ENCODE measurements at places on chromosomes 1 and 21.

DNA sequence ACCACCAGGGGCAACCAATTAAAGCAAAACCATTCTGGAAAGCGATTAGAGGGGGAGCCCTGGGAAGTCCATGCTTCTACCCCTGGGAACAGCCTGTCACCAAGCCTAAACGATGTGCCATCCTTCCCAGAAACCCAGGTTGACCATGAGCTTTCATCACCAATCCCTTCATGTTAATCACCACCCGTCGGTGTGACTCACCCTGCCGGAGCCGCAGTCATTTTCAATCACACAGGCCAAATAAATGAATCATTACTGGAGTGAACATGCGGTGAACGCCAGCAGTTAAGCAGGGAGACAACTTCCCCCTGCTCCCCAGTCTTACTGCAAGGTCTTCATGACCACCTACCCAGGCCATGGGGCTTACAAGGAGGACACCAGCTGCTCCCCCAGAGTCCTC, 308.8 kb downstream of the AJAP1 start:
- no peak for DNase-seq

DNA sequence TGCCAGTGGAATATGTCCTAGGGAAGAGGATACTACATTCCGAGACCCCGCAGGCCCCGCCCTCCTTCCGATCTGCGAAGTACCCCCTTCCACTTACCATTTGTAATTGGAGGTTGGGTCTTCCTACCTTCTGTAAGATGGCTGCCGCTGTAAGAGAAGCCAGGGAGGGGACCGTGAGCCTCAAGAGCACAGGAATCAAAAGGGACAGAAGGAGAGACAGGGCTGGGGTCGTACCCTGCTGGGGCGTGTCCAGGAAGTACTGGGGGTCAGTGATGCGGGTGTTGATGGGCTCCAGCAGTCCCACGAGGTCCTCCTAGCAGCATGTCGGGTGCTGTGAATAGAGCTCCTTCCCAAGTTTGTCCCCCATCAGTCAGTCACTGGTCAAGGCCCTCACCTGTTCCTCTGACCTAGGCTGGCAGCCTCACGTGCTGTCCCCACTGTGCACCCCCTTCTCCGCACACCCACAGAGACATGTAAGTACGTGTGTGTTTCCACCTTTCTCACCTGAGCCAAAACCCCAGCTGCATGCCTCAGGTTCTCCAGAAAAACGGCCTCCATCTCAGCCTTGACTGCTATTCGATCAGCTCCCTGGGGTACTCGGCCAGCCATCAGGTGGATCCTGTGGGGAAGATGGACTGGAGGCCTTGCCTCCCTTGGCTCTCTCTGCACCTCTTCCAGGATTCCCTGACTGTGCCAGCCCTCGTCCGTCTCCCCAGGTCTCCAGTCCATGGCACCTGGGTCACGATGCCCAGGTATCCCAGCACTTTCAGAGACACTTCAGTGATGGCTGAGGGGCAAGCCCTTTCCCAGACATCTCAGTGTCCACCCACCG, 1.8 kb downstream of the HYI start:
- peak; percentile 42 for DNase-seq

GRCh38 chr1:28437924-28438699, 67.7 kb upstream of the RCC1 start:
- DNase-seq = peak; percentile 74

DNA sequence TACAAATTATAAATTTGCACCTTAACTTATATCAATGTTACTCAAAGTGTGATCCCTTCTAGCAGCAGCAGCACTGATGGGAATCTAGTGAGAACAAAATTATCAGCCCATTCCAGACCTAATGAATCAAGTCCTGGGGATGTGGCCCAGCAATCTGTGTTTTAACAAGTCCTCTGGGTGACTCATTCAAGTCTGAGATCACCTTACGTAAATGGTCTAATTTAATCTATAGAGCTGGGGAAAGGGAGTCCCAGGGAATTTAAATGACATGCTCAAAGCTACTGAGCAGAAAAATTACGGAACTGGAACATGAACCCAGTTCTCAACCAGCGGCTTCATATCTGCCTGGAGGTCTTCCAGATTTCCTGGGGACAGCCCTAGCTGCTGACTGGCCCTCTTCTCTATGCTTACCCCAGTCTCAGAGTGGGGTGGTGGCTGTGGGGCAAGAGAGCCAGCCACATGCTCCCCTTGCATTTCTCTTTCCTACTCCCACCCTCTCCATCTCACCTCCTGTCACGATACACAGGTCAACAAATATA, 220.0 kb downstream of the TM2D1 start:
- DNase-seq = no peak

GRCh38 chr1:101175466-101175865, 61.4 kb upstream of the S1PR1 start:
- DNase-seq = no peak

DNA sequence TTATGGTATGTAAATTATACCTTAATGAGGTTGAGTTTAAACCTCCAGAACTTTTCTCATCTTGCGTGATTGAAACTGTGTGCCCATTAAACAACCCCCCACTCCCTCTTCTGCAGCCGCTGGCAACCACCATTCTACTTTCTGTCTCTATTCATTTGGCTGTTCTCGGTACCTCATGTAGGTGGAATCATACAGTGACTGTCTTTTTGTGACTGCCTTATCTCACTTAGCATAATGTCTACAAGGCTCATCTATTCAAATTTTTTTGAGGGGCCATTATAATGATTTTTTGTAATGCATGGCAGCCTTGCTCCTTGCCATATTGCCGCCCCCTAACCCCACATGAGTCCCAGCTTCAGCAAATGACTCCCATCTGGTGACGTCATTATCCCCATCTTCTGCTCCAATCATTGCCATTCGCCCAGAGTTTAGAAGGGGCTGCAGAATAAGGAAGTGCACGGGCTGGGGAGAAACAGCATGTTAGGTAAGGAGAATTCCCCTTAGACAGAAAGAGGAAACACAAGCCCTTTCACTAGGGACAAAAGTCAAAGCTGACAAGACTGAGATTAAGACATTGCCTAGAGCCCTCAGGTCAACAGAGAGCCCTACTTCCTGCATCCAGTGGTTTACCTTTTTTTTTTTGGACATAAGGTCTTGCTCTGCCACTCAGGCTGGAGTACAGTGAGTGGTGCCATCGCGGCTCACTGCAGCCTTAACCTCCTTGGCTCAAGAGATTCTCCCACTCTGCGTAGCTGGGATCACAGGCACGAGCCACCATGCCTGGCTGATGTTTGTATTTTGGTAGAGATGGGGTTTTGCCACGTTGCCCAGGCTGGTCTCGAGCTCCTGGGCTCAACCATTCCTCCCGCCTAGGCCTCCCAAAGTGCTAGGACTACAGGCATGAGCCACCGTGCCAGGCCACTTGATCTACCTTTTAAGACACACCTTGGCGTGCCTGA, 78.4 kb upstream of the ERRFI1 start:
- DNase-seq = no peak
